ENCODE measurements at places on chromosomes 7 and 10. TPM values are rescaled to one million over a fixed set of nuclear protein-coding genes. Genes with fewer than 3 reads are reported as not detected.

SLC13A1 gene
- total RNA-seq: under 0.01 TPM

MACC1 gene
- 2.2 TPM for total RNA-seq

NUTM2E gene
- 0.42 TPM for total RNA-seq

PNLIPRP2 gene
- not detected for total RNA-seq

PRKAG2 gene
- 5.1 TPM for total RNA-seq

ZNF804B gene
- total RNA-seq: not detected

TSPAN13 gene
- 10.5 TPM for total RNA-seq

ECHDC3 gene
- 3.0 TPM for total RNA-seq

All from thymus (tissue), 14 donors.